ENCODE measurements at places on chromosomes 16 and 17. TPM values are rescaled to one million over a fixed set of nuclear protein-coding genes. Genes with fewer than 3 reads are reported as not detected.

- no peak for DNase-seq
These were observed 636 bp downstream of the WWOX start for GRCh38 chr16:78100112-78100467.

GRCh38 chr16:588639-588888 lies 1.3 kb upstream of the RAB40C start:
- DNase-seq: peak; percentile 65

DNA sequence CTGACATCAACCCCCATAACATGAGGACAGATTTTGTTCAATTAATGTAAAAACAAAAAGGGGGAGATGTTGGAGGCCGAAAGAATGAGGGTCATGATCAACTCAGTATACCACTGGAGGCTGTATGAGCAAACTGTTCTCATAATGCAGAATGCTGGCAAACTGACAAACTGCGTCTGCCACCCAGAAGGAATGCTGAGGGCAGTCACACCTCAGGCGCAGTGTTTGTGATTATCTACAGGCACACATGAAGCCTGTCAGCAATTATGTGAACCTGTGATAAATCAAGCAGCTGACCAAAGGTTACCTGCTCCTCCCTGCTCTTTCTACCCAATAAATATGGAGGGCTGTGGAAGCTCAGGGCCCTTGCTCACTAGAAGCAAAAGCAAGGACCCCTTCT lies 27.3 kb downstream of the CD300LG start:
- no peak for DNase-seq

DNA sequence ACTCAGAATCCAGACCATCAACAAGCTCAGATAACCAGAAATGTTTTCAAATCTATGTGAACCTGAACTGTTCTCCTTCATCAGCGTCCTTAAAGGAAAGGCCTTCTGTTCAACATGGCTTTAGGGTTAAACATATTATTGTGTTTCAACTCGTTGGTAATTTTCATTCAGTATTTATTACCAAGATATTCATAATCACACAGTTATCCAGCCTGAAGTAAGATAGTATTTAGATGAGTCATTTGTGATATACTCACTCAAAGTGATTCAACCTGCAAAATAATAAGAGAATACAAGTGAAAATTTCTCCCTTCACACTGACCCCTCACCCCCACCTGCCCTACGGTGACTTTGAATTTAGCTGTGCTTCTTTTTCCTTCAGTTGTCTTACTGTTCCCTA lies 3.0 kb downstream of the CYLD start:
- DNase-seq: no peak

GRCh38 chr17:38431346-38432145 lies 3.3 kb downstream of the ARHGAP23 start:
- DNase-seq: no peak

DNA sequence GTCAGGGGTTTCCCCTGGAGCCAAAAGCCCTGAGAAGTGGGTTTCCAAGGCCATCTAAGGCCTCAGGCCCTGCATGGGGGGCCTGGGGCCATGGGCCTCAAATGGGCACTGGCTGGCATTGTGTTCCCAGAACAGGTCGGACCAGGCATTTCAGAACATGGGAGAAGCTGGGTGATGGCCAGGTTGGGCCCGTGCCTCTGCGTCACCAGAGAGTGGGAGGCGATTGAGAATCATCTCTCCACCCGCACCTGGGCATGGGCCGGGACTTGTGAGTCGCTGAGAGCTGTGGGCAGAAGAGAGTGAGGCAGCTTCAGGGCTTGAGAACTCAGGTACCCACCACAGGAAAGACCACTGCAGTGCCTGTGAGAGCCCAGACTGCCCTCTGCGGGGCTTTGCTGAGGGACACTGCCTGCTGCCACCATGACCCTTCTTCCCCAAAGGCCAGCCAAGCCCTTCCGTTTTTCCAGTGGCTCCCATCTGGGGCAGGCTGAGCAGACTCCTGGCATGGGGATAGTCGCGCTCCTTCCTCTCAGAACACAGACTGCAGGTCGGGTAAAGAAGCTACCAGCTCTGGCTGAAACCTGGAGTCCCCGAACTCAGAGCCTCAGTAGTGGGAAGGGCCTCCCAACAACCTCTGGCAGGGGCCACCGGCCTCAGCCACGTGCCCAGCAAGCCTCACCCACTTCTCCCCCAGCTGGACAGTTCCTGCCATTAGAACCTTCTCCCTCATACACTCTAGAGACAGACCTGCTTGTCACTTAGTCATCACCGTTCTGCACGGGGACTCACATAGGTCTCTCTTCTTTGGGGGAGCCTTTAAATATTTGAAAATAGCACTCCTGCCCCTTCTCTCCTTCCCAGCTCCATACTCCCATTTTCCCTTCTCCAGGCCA lies 1.6 kb downstream of the RAB11FIP4 start:
- DNase-seq: no peak

GRCh38 chr16:19745286-19746010 lies 27.4 kb downstream of the IQCK start:
- DNase-seq: no peak

DNA sequence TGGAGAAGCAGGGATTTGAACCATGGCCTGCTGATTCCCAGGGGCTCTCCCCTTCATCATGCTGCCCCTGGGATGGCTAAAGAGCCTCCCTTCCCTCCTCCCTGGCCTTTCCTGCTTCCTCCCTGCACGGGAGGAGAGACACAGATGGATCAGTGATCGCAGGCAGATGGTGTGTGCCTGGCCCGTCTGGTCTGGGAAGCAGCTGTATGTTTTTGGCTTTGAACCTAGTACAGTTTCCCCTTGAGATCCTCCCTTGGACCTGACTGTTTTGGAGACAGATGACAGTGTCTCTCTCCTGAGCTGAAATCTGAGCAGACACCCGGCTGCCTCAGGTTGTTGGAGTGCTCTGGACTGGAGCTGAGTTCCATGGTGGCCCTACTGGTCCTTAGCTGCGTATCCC lies 29.0 kb upstream of the ATP2C2 start:
- DNase-seq: no peak

GRCh38 chr17:34154961-34155730 lies 99.9 kb upstream of the CCL2 start:
- no peak for DNase-seq

GRCh38 chr16:24135624-24136565 lies 120.2 kb upstream of the CACNG3 start:
- DNase-seq: no peak

Gene PARN
- 52.8 TPM for total RNA-seq

Gene NETO2
- total RNA-seq: 6.2 TPM

Gene GAST
- total RNA-seq: not detected

Gene SOST
- not detected for total RNA-seq

Data from activated T-helper 2 cell treated with anti-CD3 and anti-CD28 coated beads, Interferon-gamma antibody, Interleukin-2, Interleukin-4, amounts not matched to agents 10 μg/mL and 5 μg/mL and 100 μg/mL, durations not matched to agents 14 hours and 24 hours and 36 hours (primary cell).